H4 (cell line): ENCODE measurements at places on chromosomes 6 and 20. TPM values are rescaled to one million over a fixed set of nuclear protein-coding genes. Genes with fewer than 3 reads are reported as not detected.

PRDM13 gene
- not detected in 2 replicates for total RNA-seq

ANKRD66 gene
- not detected in 2 replicates for total RNA-seq

DOK5 gene
- total RNA-seq: 1.2 TPM in 1 of 2 replicates, not detected in the other

BPIFA1 gene
- total RNA-seq: not detected in 2 replicates

LGSN gene
- total RNA-seq: 0.23 TPM in 1 of 2 replicates, not detected in the other

- DNase-seq: no peak
These were observed 37.9 kb upstream of the BEND6 start for GRCh38 chr6:56916849-56917551.

DNA sequence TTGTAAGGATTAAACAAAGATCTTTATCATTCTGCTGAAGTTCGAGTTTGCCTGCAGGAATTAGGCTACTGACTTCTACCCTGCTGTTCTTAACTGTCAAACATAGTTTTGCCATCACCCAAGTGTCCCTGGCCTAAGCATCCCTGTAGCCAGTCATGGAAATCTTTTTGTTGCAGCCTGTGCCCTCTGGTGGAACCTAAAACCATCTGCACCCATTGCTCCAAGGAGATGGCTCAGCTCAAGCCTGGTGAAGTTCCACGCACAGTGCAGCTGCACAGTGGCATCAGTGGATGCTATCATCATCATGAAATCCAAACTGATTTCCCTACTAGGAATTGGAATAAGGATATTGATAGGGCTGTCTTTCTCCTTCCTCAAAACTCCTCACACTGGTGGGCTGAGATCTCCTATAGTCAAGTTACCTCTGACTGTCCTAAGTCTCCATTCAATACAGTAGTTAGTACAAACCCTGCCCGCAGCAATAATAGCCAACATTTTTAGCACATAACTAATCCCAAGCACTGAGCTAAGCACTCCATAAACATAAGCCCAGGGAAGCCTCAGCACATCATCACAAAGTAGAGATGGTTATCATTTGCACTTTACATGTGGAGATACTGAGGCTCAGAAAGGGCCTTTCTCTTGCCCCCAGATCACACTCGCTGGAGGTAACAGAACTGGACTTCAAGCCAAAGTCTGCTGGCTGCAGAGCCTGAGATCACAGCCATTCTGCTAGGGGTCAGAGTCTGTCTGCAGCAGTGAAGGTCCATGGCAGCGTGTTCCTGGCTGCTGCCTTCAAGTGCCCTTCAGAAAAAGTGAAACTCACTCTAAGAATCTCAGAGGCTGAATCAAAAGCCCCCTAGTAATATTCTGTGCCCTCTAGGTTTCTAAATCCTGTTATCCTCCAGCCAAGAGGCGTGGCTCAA, 77.2 kb upstream of the MC3R start:
- DNase-seq: peak; percentile 44

GRCh38 chr20:5945963-5946362, 4.4 kb downstream of the TRMT6 start:
- DNase-seq: no peak

- no peak for DNase-seq
These were observed 26.9 kb downstream of the MARCKS start for GRCh38 chr6:113884011-113884410.

DNA sequence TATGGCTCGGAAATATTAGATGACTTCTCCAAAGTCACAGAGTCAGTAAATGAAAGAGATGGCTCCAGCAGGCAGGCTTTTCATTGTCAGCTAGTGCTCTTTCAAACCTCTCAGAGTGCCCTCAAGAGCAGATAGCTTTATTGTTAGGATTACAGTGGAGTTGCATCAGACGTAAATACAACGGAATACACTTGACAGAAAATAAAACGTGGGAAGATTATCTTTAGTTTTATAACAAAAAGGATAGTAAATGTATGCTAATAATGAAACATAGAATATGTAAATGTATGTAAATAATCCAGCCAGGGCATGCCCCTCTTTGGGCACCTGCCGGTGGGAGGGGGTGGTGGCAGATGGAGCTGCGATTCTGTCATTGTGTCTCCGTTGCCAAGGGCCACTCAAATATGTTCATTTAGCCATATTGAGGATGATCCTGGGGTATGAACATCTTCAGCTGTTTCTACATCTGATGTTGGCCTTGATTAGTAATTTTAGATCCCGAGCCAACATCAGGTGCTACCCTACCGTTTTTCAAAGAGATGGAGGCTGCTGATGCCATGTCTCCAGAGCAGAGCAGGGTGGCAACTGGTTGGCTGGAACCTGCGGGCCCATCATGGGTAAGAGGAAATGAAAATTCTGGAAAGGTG, 358.3 kb upstream of the SULF2 start:
- DNase-seq: no peak

DNA sequence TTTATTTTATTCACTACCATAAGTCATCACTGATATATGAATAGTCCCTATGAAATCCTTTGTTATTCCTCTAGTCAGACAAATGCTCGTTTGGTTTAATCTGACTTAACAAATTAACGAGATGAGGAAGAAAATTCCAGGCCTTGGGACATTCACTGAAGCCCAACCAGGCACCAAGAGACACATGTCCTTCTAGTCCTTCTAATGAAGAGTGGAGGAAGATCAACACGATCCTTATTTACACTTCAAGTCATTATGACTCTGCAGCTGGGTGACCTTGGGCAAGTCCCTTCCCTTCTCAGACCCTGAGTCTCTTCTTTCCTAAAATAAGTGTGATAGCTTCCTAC, 117.5 kb downstream of the CEBPB start:
- DNase-seq: no peak

GRCh38 chr20:11912013-11912658, 5.6 kb upstream of the BTBD3 start:
- peak; percentile 14 for DNase-seq

DNA sequence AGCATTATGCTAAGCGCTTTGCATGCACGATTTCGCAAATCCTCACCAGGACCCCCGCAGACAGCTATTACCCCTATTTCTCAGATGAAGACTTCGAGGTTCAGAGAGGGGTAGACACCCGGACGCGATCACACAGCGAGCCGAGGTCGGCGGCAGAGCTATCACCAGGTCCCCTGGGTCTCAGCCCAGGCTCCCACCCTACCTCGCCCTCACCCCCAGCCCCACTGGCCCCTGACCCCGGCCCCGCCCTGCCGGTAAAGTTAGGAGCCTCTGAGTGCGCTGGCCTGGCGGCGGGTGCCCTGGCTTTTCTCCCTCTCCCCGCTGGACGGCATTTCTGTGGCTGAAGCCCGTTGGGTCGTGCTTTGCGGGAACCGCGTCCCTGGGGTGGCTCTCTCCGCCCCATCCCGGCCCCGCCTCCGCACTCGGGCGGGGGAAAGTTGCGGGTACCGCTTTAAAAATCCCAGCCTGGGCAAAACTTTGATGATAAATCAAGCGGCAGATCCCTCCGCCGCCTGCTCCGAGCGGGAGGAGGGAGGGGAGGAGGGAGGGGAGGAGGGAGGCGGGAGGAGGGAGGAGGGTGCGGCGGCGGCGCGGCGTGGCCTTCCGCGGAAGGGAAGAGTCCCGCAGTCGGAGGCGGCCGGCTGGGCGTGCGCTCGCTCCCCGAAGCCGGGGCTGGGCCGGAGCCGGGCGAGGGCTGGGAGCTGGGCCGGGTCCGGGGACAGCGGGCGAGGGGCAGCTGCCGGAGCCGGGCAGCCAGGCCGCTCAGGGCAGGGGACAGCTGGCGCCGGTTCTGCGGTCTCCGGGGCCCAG, at the start of gene VSTM2L:
Gene VSTM2L (plus strand): TSS at position 624 of the 810 bp plus-strand sequence. CDS start 224 bp downstream, outside the sequence.
- DNase-seq: no peak
